ENCODE measurements at places on chromosomes 12 and 14. TPM values are rescaled to one million over a fixed set of nuclear protein-coding genes. Genes with fewer than 3 reads are reported as not detected.

The LRCOL1 gene
- not detected for total RNA-seq

- H3K4me1 ChIP-seq, result peaks cover 18% of the 10 kb centered on the region
- H3K4me3 ChIP-seq, result no peak overlapping the region
- H3K27ac ChIP-seq, result no peak overlapping the region
- no peaks in the 10 kb centered on the region for H3K27me3 ChIP-seq
- H3K36me3 ChIP-seq, result no peaks in the 10 kb centered on the region
- DNase-seq, result no peak
Measured at GRCh38 chr14:58566979-58567378, 70.8 kb upstream of the DACT1 start.

The KCNC2 gene
- total RNA-seq, result 1.4 TPM

- DNase-seq, result no peak
- no peaks in the 10 kb centered on the region for H3K36me3 ChIP-seq
- H3K4me3 ChIP-seq, result no peak overlapping the region
- H3K27ac ChIP-seq, result no peak overlapping the region
Measured at GRCh38 chr14:97177016-97177415, 379.8 kb downstream of the VRK1 start.

DNA sequence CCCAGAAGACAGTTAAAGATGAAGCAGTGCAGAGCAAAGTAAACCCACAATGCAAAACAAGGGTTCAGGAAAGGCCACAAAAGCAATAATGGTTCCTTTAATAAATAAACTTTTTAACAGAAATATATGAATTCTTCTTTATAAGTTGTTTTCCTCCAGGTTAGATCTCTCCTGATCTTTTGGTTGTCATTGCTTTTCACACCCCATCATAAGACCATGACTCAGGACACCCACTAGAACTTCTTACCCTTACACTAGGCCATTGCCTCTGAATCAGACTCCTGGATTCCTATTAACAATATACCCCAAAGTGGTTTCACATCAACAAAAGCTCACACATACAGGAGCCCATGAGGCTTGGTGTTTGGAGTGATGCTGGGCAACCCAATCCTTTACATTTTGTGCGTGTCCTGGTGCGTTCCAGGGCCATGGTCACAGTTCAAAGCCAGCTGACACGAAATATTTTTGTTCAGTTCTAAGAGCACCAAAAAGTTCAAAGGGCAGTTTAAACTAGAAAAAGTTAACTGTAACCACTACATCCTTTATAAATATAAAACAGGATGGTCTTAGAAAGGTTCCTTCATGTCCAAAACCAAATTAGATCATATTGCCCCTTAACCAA is 187.0 kb downstream of the EPS8 start:
- no peak for DNase-seq
- no peaks in the 10 kb centered on the region for H3K27me3 ChIP-seq
- no peaks in the 10 kb centered on the region for H3K36me3 ChIP-seq
- H3K4me1 ChIP-seq, result peaks cover 22% of the 10 kb centered on the region

DNA sequence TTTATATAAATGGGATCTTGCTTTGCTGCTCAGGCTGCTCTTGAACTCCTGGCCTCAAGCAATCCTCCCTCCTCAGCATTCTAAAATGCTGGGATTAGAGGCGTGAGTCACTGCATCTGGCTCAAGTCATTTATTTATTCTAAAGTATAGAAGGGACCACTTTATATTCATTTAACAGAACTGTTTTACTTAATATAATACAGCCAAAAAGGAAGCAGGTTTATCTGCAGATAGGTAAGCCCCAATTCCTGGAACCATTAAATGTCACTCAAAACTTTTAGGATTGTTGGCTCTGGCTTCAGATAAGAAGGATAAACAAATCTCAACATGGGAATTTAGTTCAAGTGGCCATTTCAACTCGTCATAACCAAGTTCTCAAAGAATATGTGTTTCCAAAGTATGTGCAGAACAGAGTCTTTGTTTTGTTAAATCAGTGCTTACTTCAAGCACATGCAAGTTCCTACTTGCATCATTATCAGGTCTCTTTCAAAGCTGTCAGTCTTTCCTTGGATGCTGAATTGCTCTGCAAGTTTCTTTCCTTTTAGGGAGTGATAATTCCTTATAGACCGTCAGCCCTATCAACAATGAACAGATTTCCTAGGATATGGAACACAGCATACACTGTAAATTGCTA is 60.4 kb downstream of the KITLG start:
- no peak for DNase-seq
- no peaks in the 10 kb centered on the region for H3K27me3 ChIP-seq
- H3K27ac ChIP-seq, result peak overlapping the region; percentile 75

DNA sequence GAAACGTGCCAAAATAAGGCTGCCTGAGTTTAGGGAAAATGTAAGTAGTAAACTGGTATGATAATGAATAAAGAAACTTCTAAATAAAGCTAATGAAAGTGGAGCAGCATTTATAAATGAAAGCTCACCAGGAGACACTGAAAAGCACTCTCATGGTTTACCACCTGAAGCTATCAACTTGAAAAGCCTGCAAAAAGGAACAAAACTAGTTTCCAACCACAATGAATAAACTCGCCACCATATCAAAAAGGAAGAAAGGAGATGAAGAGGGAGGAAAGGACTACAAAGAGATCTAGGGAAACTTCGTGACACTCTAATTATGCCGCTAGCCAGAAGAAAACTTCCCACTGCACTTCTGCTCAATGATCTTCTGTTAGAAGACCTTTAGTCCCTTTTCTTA is 66.7 kb downstream of the MED13L start:
- peaks cover 23% of the 10 kb centered on the region for H3K4me1 ChIP-seq
- H3K27me3 ChIP-seq, result no peaks in the 10 kb centered on the region
- DNase-seq, result no peak

DNA sequence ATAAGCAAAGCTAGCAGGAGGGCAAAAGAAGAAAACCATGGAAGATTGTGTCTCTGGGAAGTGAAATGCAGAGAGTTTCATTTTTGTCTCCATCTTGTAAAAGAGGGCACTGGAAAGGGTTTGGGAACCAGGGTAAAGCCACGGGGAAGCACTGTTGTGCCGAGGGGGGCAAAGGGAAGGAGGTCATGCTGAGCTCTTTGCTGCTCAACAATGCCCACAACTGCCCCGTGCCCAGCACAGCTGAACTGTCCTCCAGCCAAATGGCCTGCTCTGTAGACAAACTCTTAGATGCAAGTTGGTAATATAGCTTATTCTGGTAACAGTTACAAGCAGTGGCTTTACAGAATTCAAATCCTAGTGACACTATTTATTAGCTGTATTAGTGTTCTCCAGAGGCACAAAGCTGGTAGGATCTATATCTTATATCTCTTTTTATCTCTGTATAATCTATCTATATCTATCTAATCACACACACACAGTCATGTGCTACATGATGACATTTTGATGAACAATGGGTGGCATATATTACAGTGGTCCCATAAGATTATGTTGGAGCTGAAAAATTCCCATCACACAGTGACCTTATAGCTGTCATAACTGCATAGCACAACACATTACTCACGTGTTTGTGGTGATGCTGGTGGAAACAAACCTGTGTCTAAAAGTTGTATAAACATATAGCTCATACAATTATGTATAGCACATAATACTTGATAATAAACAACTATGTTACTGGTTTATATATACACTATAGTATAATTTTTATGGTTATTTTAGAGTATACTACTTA is 203.4 kb upstream of the DDHD1 start:
- no peak overlapping the region for H3K4me3 ChIP-seq
- no peaks in the 10 kb centered on the region for H3K27me3 ChIP-seq
- H3K27ac ChIP-seq, result no peak overlapping the region
- DNase-seq, result no peak
- H3K4me1 ChIP-seq, result peaks cover 21% of the 10 kb centered on the region

GRCh38 chr14:68553311-68553710 is 239.6 kb downstream of the ZFP36L1 start:
- H3K4me3 ChIP-seq, result no peak overlapping the region
- H3K27me3 ChIP-seq, result no peaks in the 10 kb centered on the region
- peak overlapping the region; percentile 31 for H3K27ac ChIP-seq
- H3K4me1 ChIP-seq, result peaks cover 57% of the 10 kb centered on the region
- no peaks in the 10 kb centered on the region for H3K36me3 ChIP-seq

- no peak for DNase-seq
- H3K4me1 ChIP-seq, result peaks cover 42% of the 10 kb centered on the region
- no peaks in the 10 kb centered on the region for H3K36me3 ChIP-seq
Measured at GRCh38 chr12:2291182-2291832, 238.5 kb downstream of the CACNA1C start.

- no peak overlapping the region for H3K27ac ChIP-seq
- peaks cover 87% of the 10 kb centered on the region for H3K27me3 ChIP-seq
- DNase-seq, result no peak
- H3K4me1 ChIP-seq, result peaks cover 4% of the 10 kb centered on the region
- no peak overlapping the region for H3K4me3 ChIP-seq
Measured at GRCh38 chr12:4813741-4814140, 93.5 kb downstream of the GALNT8 start.

The RAPGEF3 gene
- total RNA-seq, result 20.9 TPM

The G2E3 gene
- 36.4 TPM for total RNA-seq

DNA sequence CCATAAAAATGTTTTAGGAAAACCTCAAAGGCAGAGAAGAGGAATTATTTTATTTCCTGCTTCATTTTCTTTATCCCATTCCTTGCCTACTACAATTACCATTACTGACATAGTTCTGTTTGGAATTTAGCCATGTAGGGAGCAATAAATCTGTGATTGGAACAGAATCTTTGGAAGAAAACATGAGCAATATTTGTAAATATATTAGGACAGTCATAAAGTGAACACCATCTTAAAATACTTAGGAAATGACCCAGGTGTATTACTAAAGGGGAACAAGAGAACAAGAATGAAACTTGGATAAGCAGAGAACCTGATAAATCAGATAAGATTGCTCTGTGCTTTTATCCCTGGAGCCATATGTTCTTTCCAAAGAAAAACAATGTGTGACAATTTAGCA is 1326.0 kb upstream of the FLRT2 start:
- H3K4me1 ChIP-seq, result peaks cover 38% of the 10 kb centered on the region
- no peak for DNase-seq
- no peak overlapping the region for H3K4me3 ChIP-seq
- peaks cover under 1% of the 10 kb centered on the region for H3K36me3 ChIP-seq

- H3K4me1 ChIP-seq, result no peaks in the 10 kb centered on the region
- no peak overlapping the region for H3K4me3 ChIP-seq
- H3K36me3 ChIP-seq, result peaks cover 30% of the 10 kb centered on the region
- H3K27me3 ChIP-seq, result no peaks in the 10 kb centered on the region
Measured at GRCh38 chr14:92578511-92578910, 64.9 kb downstream of the RIN3 start.

- H3K4me3 ChIP-seq, result no peak overlapping the region
- H3K27ac ChIP-seq, result no peak overlapping the region
- DNase-seq, result no peak
Measured at GRCh38 chr12:94309373-94309772, 150.3 kb downstream of the CEP83 start.

- no peaks in the 10 kb centered on the region for H3K4me1 ChIP-seq
- no peak for DNase-seq
- no peak overlapping the region for H3K27ac ChIP-seq
Measured at GRCh38 chr12:77599782-77600467, 230.8 kb upstream of the NAV3 start.

The ULK1 gene
- total RNA-seq, result 104 TPM

GRCh38 chr14:64691376-64691775 is 12.8 kb upstream of the PLEKHG3 start:
- no peaks in the 10 kb centered on the region for H3K27me3 ChIP-seq
- no peak overlapping the region for H3K4me3 ChIP-seq
- peaks cover 25% of the 10 kb centered on the region for H3K4me1 ChIP-seq
- H3K36me3 ChIP-seq, result no peaks in the 10 kb centered on the region
- no peak overlapping the region for H3K27ac ChIP-seq

GRCh38 chr12:16135323-16135722 is 142.2 kb downstream of the SLC15A5 start:
- no peak overlapping the region for H3K4me3 ChIP-seq
- H3K27ac ChIP-seq, result no peak overlapping the region
- no peak for DNase-seq
- no peaks in the 10 kb centered on the region for H3K36me3 ChIP-seq
- peaks cover 7% of the 10 kb centered on the region for H3K27me3 ChIP-seq
- H3K4me1 ChIP-seq, result peaks cover 2% of the 10 kb centered on the region

DNA sequence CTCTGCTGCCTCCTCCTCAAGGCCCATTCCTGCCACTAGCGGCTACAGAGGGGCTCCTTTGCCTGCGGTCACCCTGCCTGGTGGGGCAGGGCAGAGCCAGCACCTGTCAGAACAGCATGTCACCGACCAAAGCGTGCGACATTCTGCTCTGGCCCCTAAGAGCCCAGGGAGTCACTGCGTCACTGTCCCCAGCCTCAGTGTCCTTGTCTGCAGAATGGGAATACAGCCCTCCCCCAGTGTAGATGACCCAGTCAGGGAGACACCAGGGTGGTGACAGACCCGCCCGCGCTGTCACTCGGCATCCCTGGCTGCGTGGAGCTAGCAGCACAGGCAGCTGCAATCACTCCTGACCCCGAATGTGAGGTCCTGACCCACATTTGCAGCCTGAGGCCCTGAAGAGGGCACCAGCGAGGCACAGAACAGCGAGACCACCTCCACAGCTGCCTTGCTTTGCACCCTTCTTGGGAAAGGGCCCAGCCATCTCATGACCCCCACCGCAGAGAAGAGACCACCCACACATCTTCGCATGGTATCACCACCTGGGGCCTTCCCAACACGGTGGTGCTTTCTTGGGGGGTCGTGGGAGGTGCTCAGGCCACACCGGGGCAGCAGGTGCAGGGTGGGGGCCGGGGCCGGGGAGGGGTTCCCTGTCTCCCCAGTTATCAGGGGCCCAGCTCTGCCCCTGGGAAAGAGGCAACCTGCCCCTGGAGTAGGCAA is 2.5 kb downstream of the AHNAK2 start:
- peaks cover 11% of the 10 kb centered on the region for H3K4me1 ChIP-seq
- H3K27ac ChIP-seq, result no peak overlapping the region
- H3K36me3 ChIP-seq, result no peaks in the 10 kb centered on the region
- H3K4me3 ChIP-seq, result no peak overlapping the region

DNA sequence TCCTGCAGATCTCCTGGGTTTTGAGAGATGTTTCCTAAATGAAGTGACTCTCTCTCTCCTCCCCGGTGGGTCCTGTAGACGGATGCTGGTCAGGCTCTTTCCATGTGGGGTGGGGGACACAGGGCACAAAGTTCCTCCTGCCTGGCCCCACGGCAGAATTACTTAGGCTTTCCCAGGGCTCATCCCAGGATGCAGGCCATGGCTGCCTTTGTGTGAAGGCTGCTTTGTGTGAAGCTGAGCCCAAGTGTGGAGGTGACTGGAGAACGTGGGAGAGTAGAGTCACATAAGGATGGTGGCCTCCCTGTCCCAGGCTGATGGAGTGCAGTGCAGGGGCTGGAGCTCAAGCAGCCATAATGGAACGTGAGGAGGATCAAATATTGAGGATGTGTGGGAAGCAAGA is 200.2 kb downstream of the ADGRD1 start:
- no peak for DNase-seq
- no peak overlapping the region for H3K27ac ChIP-seq
- no peak overlapping the region for H3K4me3 ChIP-seq
- H3K4me1 ChIP-seq, result no peaks in the 10 kb centered on the region
